ENCODE measurements at places on chromosomes 16 and 17. TPM values are rescaled to one million over a fixed set of nuclear protein-coding genes. Genes with fewer than 3 reads are reported as not detected.

GRCh38 chr16:836221-836620 lies 35.7 kb upstream of the GNG13 start:
- no peaks in the 10 kb centered on the region for H3K27me3 ChIP-seq
- H3K27ac ChIP-seq: no peak overlapping the region
- H3K36me3 ChIP-seq: no peaks in the 10 kb centered on the region

DNA sequence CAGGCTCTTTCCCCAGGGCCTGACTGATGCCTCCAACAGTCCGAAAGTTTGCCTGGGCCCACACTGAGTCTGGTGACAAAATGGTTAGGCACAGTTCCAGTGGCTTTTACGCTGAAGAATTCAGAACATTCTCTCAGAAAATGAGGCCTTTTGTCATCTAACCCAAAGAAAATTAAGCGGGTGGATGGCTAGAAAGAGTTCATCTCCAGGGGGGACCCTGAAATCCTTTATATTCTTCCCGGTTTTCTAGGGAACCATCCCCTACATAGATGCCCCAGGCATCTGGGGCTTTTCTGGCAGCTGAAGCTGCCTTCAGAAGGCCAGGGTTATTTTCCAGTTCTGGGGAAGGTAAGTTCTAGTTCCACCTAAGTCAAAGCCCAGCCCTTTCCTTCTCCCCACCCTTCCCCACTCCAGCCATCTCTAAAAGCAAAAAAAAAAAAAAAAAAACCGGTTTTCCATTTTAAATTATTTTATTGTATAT lies 2.2 kb downstream of the RASD1 start:
- H3K27ac ChIP-seq: no peak overlapping the region
- no peak for DNase-seq
- H3K36me3 ChIP-seq: peaks cover 8% of the 10 kb centered on the region

DNA sequence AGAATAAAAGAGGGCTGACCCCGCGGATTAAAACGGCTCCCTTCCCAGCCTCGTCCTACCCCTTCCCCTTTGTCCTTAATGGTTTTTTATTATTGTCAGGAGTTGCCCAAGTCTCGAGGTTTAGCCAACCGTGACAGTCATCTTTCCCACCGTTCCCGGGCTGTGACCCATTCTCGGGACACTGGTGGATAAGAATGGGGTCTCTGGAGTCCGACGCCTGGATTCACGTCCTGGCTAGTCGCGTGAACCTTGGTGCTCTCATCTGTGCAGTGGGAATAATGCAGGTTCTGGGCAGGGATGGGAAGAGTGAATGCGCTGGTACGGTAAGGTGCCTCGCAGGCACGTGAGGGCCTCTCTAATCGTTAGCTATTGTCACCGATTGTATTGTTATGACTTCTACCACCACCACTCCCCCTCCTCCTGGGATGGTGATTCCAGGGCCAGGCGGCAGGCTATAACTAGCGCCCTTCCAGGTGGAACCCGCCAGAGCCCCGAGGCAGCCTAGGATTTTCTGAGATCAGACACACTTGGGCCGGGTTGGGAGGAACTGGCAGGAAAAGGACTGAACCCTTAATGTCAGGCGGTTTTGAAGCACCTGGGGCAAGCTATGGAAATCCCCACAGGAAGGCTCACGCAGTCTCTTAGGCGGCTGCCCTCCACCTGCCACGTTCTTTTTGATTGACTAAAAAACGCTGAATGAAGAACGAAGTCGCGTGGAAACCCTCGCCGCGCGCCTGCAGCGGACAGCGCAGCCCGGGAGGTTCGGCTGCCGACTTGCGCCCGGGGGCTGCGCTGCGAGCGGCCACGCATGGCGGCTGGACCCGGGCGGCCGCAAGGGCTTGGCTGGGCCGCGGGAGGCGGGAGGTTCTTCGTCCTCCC lies 2.7 kb downstream of the HS3ST3B1 start:
- peaks cover 89% of the 10 kb centered on the region for H3K27me3 ChIP-seq
- peaks cover 21% of the 10 kb centered on the region for H3K4me1 ChIP-seq
- no peak overlapping the region for H3K4me3 ChIP-seq
- H3K27ac ChIP-seq: no peak overlapping the region

- H3K27ac ChIP-seq: no peak overlapping the region
- DNase-seq: no peak
- no peak overlapping the region for H3K4me3 ChIP-seq
- H3K27me3 ChIP-seq: no peaks in the 10 kb centered on the region
Observed at GRCh38 chr16:13931845-13932244, 11.9 kb downstream of the ERCC4 start.

P3H4 gene
- total RNA-seq: 39.2 TPM

DNA sequence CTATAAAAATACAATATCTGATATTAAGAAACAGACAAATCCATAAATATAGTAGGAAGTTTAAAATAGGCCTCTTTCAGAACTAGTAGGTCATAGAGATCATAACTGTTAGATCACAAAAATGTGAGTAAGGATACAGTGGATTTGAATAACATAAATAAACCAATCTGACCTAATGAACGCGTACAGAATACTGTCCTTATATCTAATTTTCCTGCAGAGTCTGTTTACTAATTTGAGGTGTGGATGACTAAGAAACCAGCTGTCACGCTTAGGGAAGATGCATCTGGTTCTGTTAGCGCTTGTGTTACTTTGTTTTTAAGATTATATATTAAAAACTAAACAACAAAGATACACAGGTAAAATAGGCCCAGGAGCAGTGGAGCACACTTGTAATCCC lies 14.8 kb downstream of the CPD start:
- no peak overlapping the region for H3K27ac ChIP-seq
- no peaks in the 10 kb centered on the region for H3K27me3 ChIP-seq
- H3K4me3 ChIP-seq: no peak overlapping the region

- H3K27ac ChIP-seq: no peak overlapping the region
- no peaks in the 10 kb centered on the region for H3K27me3 ChIP-seq
- H3K4me1 ChIP-seq: no peaks in the 10 kb centered on the region
- no peak for DNase-seq
- no peak overlapping the region for H3K4me3 ChIP-seq
- no peaks in the 10 kb centered on the region for H3K36me3 ChIP-seq
Observed at GRCh38 chr16:19835968-19836421, 48.7 kb downstream of the GPRC5B start.

DNA sequence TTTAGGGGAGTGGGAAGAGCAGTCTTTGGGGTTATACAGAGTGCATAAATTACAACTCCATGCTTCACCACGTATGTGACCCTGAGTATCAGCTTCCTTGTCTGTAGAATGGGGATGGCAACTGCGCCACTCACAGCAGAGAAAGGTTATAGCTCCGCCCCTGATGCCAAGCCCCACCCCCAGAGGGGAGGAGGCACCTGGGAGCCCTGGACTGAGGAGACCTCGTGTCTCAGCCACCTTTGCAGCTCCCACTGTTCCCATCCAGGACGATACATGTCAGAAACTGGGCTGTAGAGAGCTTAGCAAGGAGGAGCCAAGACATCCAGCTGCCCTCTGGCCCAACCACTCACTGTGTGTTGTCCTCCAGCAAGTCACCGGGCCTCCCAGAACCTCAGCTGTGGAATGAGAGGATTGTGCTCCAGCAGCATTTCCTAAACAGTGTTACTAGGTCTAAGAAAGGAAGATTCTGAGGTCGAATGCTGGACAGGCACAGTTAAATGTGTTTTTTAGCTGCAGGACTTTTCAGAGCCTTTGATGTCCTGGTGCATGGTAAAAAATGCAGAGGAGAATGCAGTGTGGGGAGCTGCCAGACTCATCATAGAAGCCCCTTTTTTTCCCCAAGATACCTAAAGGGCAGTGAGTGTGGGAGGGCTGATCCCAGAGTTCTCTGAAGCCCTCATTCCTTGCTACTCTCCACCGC lies 49.4 kb downstream of the BEAN1 start:
- H3K4me3 ChIP-seq: no peak overlapping the region
- H3K4me1 ChIP-seq: peaks cover 5% of the 10 kb centered on the region
- DNase-seq: no peak
- H3K27ac ChIP-seq: no peak overlapping the region
- no peaks in the 10 kb centered on the region for H3K36me3 ChIP-seq

RNF112 gene
- 0.11 TPM for total RNA-seq

VAMP2 gene
- total RNA-seq: 35.9 TPM

TPSG1 gene
- total RNA-seq: not detected

DNA sequence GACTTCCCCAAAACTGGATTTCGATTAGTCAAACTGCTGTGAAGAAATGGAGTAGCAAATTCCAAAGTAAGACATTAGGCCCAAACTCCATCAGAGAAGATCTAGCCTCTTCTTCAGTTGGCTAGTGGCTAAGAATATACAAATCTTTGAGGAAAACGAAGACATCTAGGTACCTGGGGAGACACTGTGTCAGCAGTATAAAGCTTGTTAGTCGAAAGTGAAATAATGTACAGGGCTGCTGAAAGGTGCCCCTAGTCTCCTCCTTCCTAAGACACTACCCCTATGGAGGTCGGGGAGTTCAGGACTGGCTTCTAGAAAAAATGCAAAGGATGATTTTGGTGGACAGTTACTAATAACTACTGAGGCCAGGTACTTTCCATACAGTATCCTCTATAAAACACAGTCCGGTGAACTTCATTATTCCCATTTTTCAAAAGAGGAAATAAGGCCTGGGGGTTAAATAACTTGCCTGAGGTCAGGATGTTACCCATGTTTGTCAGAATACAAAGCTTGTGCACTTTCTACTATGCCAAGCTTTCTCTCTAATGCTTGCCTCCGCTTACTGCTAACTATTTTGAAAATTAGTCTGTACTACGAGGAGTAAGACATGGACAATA lies 15.0 kb downstream of the DNAJC7 start:
- H3K27me3 ChIP-seq: no peaks in the 10 kb centered on the region
- DNase-seq: no peak
- H3K4me1 ChIP-seq: peaks cover 16% of the 10 kb centered on the region

Measured in endothelial cell of umbilical vein (primary cell).